Fibroblast of skin of right quadriceps (primary cell): ENCODE measurements at places on chromosomes 16 and 17.

DNA sequence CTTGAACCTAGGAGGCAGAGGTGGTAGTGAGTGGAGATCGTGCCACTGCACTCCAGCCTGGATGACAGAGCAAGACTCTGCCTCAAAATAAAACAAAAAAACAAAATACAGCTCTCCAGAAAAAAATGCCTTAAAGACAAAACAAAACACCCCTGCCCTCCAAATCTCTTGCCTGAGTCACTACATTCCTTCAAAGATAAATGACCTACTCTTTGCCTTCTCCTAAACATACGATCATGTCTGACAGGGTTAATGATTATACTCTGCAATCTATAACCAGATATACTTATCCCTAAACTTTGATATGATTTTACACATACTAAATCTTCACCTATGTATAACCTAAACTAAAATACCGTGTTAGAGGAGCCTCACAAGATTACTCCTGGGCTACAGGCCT is 1.4 kb upstream of the SETD6 start:
- DNase-seq = no peak

DNA sequence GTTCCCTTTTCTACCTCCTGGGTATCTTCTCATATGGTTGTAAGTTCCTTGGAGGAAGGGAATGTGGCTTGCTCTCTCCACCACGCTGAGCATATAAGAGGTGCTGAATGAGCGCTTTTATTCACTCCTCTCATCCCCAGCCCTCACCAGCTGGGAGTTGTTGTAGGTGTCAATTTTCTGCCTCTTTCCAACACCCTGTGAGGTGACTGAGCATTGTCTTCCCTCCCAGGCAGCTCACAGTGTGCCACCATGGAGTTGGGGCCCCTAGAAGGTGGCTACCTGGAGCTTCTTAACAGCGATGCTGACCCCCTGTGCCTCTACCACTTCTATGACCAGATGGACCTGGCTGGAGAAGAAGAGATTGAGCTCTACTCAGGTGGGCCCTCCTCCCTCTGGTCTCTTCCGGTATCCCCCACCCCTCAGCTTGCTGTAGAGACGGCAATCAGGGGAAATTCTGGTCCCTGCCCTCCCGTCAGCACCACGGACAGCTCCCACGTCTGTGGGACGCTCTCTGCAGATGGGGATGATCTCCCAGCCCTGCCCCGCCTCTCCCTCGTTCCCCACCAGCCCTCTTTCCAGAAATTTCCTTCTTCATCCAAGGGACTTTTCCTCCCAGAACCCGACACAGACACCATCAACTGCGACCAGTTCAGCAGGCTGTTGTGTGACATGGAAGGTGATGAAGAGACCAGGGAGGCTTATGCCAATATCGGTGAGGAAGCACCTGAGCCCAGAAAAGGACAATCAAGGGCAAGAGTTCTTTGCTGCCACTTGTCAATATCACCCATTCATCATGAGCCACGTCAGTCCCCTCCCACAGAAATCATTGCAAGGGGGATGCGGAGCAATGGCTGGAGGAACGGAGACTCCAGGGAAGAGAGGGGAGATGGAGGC is 18.3 kb downstream of the CIITA start:
- DNase-seq = peak; percentile 49

DNA sequence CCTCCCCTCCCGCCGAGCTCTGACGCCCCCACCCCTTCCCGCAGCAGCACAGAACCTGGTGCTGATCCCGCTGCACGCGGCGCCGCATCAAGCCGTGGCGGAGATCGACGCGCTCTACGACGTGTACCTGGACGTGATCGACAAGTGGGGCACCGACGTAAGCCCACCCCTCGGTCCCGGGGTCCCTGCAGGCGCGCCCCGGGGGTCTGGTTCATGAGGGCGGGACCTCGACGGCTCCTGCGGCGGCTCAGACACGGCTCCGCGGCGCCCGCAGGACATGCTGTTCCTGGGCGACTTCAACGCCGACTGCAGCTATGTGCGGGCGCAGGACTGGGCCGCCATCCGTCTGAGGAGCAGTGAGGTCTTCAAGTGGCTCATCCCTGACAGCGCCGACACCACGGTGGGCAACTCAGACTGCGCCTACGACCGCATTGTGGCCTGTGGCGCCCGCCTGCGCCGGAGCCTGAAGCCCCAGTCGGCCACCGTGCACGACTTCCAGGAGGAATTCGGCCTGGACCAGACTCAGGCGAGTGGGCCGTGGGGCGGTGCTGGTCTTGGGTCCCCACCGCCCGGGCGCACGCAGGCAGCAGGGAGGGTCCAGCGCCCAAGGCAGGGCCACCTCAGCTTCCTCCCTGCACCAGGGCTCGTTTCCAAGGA is 1.4 kb downstream of the DNASE1L2 start:
- no peak for DNase-seq

GRCh38 chr16:28189245-28189644 is 22.5 kb downstream of the XPO6 start:
- no peak for DNase-seq

DNA sequence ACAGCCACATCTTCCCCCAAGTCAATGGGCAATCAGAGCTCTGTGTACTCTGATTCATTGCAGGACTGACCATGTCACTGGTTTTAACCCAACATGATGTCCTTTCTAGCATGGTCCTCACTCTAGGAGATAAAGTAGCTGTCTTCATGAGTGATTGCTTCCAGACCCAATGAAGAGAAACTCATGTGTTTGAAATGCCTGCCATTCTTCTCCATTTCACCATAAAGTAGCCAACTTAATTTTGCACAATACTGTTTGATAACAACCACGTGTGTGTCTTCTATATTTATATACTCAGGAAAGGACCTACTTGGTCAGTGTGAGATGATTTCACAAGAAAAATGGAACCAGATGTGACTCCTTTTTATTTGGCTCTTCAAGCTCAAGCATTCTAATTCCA is 172.5 kb downstream of the AXIN2 start:
- peak; percentile 47 for DNase-seq

- no peak for DNase-seq
These were observed 5.3 kb upstream of the PRSS41 start for GRCh38 chr16:2792940-2793339.

DNA sequence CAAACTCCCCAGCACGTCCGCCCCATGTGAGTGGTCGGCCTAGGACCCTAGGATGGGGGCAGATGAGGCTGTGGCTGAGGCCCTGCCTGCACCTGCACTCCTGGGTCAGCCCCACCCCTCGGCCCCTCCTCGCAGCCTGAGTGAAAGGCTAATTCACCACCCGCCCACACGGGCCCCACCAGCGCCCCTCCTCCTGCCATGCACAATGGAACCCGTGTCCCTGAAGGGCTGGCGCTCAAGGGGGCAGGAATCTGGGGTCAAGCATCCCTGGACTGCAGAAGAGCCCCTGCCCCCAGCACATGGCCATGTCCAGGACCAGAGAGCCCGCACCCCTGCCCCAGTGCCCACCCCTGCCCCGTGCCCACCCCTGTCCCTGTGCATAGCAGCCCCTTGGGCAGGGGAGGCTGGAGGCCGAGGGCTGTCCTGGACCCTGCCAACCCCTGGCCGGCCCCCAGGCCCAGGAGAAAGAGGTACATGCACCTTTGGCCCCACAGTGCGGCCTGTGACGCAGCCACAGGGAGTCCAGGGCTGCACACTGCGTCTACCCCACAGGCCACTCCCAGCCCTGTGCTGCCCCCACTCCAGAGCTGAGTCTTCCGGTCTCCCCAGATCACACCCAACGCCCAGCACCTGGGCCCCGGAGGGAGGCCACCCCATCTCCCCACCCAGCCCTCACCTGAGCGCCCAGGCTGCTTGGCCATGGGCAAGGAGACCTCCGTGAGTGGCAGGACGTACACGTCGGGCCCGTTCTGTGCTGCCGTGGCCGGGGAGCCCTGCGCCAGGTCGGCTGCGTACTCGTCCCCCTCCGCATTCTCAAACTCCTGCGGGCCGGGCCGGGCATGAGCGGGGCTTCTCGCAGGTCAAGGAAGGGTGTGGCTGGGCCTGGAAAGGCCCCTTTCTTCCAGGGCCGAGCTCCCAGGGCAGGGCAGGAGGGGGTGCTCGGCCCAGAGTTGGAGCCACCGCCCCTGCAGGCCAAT is 34.6 kb upstream of the PVALEF start:
- DNase-seq = no peak

DNA sequence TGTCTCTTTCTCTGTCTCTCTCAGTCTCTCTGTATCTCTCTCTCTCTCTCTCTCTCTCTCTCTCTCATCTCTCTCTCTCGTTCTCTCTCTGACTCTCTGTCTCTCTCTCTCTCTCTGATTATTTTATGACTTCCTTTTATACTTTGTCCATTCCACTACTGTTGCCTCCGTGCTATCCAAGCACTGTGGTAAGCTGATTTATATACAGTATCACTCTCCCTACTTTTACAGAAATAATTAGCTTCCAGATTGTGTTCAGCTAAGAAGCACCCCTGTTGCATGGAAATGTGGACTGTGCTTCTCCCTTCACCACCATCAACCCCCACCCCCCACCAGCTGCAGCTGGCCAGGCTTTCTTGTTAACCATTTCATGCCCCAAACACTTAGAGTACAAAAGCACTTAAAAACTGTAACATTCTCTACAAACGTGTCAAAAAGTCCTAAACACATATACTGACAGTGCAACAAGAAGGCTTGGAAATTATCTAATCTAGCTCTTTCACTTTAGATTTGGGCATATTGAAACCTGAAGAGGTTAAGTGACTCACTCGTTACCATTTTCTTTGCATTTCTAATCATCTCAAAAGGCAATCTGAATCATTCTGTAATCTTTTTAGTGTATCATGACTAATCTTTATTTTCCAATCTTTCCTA is 11.6 kb upstream of the TMEM100 start:
- DNase-seq = peak; percentile 43

DNA sequence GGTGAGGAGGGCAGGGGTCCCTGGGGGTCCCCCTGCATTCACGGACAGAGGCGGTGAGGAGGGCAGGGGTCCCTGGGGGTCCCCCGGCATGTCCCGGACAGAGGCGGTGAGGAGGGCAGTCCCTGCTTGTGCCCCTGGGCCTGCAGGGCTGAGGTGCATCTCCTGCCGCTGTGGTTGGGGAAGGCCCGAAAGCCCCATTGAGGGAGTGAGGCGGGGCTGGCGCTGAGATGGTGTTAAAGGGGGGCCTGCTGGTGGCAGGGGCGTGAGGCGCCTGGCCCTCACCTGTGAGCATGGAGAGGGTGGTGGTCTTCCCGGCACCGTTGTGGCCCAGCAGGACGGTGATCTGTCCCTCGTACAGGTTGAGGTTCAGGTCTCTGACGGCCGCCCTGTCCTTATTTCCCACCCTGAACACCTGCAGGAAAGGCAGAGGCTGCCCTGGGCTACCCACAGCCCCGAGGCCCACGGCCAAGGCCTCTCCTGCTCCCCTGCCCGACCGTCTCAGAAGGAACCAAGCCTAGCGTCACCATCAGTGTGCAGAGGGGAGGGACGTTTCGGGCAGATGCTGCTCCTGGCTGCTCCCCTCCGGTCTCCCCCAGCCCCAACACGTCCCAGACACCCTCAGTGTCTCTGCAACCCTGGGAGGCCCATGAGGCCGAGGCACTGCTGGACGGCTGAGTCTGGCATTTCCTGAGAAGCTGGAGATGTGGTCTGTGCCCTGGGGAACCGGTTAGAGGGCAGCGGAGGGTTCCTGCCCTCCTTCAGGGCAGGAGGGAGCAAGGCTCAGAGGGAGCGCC is 31.4 kb upstream of the RNPS1 start:
- no peak for DNase-seq

DNA sequence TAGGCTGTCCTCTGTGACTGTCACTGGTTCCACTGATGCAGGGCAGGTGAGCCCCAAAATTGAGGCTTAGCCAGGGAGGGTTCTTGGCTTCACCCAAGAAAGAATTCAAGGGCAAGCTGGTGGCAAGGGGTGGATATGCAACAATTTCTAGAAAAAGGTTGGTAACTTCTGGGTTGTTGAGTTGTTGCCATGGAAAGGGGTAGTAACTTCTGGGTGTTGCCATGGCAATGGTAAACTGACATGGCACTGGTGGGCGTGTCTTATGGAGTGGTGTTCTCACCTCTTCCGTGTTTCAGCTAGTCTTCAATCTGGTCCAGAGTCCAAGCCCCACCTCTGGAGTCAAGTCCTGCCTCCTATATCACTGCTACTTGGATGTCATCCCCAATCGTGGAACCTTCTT is 9.5 kb upstream of the GUCY2D start:
- no peak for DNase-seq

DNA sequence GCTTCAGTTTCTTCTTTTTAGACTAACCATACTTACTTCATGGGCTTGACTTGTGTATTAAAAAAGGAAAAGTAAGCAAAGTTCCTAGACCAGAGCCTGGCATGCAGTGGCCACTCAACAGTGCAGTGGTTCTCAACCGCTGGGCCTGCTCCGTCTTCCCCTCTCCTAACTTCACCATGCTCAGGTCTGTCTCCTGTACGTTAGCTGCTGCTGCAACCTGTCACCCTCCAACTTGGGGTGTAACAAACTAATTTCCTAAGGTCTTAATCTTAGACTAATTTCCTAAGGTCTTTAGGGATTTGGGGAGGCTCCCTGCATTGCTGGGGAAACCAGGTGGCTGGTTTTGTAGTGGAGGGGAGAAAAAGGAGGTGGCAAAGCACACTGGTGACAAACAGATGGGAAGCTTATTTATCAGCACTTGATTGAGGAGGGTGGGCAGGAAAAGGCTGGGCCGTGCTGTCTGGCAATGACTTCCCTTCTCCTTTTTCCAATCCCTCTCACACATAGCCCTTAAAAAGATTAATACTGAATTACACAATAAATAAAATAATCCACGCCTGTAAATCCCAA is 2.2 kb upstream of the ARL4D start:
- DNase-seq = no peak

DNA sequence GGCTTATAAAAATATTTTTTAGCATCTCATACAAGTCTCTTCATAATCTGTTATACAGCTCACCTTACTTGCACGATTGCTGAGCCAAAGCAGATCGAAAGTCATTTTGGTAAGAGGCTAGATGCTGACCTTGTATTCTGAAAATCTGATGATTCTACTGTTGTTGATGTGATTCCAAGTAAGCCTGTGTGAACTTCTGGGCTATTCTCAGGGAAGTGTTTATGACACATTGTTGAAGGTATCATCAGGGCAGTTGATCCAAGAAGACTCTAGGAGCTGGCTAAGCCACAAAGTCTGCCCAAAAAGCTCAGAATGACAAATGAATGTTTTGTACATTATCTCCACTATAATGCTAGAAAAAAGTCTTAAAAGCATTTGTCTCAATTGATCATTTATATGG is 16.0 kb downstream of the OMG start:
- DNase-seq = no peak

DNA sequence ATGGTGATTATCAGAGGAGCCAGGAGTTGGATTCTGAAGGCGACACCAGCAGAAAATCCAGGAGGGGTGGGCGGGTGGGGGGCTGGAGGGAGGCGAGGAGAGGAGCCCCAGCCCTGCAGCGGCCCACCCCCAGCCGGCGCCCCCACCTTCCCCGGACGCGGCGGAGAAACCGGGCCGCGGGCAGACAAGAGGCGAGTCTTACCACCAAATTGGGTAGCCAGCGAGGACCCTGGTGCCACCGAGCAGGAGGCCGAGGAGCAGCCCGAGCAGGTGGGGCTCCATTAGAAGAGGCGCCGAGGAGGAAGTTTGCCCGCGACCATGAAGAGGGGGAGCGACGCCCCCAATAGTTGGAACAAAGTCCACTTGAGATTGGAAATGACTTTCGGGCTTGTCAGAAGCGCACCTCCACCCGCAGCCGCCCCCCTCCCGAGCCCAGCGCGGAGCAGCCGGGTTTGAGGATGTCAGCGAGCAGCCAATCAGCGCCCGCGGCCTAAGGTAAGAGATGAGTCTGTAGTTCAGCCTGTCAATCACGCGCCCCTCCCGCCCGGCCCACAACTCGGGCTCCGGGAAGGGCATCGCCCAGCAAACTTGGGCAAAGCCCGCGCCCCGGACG is at the start of gene WNT3:
Gene WNT3 (minus strand): TSS at position 377 of the 613 bp plus-strand sequence. CDS start 95 bp downstream, at position 282.
- no peak for DNase-seq
